CD4-positive, alpha-beta T cell (primary cell): ENCODE measurements at places on chromosomes 2 and 18.

GRCh38 chr2:105100046-105100840, 62.4 kb downstream of the MRPS9 start:
- no peaks in the 10 kb centered on the region for H3K4me1 ChIP-seq
- no peaks in the 10 kb centered on the region for H3K27me3 ChIP-seq
- peaks cover 50% of the 10 kb centered on the region for H3K36me3 ChIP-seq
- DNase-seq: no peak
- no peak overlapping the region for H3K4me3 ChIP-seq

- no peak for DNase-seq
- no peaks in the 10 kb centered on the region for H3K27me3 ChIP-seq
- no peak overlapping the region for H3K27ac ChIP-seq
These were observed 339.8 kb downstream of the ZEB2 start for GRCh38 chr2:144180131-144180530.

DNA sequence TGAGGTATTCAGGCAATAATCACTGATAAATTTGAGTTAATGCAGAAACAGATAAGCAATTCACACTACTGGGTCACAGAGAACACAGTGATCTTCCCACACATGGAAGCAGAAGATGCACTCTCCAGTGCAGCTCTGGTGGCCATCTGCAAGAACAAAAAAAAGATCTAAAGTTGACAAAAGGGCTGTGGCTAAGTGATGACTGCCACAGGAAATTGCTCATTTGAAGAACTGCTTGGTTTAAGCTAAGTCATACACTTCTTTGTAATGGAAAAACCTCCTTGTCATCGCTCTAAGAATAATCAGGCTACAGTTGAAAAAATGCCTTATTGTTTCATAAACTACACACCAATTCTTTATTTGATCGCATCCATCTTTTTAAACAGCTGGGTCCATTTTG, 115.1 kb downstream of the DTNB start:
- H3K27ac ChIP-seq: no peak overlapping the region
- H3K4me1 ChIP-seq: peaks cover 8% of the 10 kb centered on the region
- H3K27me3 ChIP-seq: no peaks in the 10 kb centered on the region
- H3K4me3 ChIP-seq: no peak overlapping the region
- peak; percentile 20 for DNase-seq

DNA sequence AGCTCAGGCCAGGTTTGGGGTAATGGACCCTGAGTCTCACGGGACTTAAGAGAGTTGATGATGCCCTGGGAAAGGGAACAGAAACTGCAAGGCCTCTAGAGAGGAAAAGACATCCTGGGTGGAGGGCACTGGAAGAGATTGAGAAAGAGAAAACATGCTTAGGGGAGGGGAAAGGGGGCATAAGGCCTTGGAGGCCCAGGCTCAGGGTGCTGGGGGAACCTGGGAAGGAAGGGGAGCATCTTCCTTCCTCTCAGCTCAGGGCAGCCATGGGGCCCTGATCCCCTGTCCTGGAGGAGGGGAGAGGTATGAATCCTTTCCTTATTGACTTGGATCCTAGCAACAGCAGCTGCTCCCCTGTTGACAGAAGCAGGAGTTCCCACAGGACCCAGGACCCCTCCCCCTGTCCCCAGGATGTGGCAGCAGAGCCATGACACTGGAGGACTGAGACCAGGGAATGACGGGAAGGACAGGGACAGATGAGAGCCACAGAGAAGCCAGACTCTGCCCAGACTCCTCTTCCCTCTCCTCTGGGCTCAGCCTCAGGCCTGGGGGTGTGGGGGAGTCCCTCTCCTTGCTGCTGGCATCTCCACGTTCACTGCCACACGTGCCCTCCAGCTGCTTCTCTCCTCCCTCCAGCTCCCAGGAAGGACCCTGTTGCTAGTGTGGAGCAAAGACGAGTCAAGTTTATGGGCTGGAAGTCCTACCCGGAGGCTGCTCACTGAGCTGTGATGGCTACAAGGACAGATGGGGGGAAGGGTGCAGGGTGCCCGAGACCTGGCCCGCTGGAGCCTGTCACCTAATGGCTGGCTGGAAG, 815 bp downstream of the GPBAR1 start:
- no peak overlapping the region for H3K4me3 ChIP-seq
- H3K36me3 ChIP-seq: peaks cover 38% of the 10 kb centered on the region

DNA sequence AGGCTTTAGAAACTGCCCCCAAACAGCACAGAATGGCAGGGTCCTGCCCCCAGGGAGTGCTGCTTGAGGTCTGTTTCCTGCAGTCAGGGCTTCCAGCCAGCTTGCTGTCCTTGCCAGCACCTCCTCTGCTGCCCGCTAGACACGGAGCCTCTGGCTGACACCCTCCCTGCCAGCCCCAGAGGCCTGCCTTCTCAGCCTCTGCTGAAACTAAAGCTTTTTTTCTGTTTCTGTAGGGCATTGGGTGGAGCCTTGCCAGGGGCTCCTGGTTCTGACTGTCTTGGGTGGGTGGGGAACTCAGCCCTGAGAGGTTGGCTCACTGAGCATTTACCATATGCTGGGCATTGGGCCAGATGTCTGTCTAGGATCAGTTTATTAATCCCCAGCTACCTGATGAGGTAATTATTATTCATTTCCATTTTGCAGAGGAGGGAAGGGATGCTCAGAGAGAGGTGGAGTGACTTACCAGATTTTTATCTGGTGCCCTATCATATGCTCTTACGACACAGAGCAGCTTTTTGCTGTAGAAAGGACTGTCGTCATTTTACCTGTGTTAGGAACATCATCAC, 35.4 kb downstream of the INPP4A start:
- H3K4me1 ChIP-seq: peaks cover 97% of the 10 kb centered on the region
- DNase-seq: no peak
- peaks cover 12% of the 10 kb centered on the region for H3K36me3 ChIP-seq
- H3K4me3 ChIP-seq: no peak overlapping the region
- H3K27ac ChIP-seq: peak overlapping the region; percentile 69

DNA sequence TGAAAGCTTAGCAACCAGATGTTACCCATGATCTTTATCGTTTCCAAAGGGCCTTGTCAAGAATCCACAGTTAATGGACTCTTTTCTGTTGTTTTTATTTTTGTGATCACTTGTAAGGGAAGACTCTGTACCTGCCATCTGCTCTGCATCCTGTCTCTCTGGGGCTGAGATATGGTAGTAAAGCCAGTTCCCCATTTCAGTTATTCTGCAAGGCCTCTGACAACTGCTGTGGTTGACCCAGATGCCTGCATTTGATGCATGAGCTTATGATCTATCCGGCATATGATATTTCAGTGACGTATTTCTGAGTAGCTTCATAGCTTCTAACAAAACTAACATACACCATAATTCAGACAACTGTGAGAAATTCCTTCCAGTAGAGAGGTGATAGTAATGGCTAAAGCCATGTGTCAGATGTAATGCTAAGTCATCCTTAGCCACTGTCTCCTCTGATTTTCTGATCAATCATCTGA, 105.1 kb downstream of the TPO start:
- H3K27ac ChIP-seq: peak overlapping the region; percentile 14
- no peaks in the 10 kb centered on the region for H3K27me3 ChIP-seq
- peak; percentile 30 for DNase-seq
- no peaks in the 10 kb centered on the region for H3K36me3 ChIP-seq

GRCh38 chr2:156405586-156405985, 30.6 kb upstream of the GPD2 start:
- no peaks in the 10 kb centered on the region for H3K36me3 ChIP-seq
- no peak for DNase-seq
- H3K4me3 ChIP-seq: no peak overlapping the region
- no peak overlapping the region for H3K27ac ChIP-seq

GRCh38 chr2:48126162-48126561, 219.9 kb upstream of the FBXO11 start:
- no peak overlapping the region for H3K27ac ChIP-seq
- no peak for DNase-seq
- peaks cover 4% of the 10 kb centered on the region for H3K4me1 ChIP-seq
- no peaks in the 10 kb centered on the region for H3K27me3 ChIP-seq

DNA sequence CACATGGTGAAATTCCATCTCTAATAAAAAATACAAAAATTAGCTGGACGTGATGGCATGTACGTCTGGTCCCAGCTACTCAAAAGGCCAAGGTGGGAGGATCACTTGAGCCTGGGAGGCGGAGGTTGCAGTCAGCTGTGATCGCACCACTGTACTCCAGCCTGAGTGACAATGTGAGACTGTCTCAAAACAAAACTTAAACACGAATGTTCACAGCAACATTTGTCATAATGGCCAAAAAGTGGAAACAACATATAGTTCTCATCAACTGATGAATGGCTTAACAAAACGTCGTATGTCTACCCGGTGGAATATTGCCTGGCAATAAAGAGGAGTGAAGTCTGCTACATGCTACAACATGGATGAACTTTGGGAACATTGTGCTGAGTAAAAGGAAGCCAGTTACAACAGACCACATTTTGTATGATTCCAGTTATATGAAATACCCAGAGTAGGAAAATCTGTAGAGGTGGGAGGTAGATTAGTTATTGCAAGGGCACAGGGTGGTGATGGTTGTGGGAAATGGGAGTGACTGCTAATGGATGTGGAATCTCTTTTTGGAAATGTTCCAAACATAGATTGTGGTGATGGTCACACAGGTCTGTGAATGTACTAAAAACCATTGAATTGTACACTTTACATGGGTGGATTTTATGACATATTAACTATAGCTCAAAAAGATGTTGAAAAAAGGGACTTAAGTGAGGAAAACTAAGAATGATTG, 478.2 kb downstream of the PTPRM start:
- H3K36me3 ChIP-seq: no peaks in the 10 kb centered on the region
- no peak overlapping the region for H3K4me3 ChIP-seq
- H3K27me3 ChIP-seq: no peaks in the 10 kb centered on the region
- no peak overlapping the region for H3K27ac ChIP-seq
- DNase-seq: no peak
- H3K4me1 ChIP-seq: no peaks in the 10 kb centered on the region

GRCh38 chr2:12884713-12885282, 168.1 kb downstream of the TRIB2 start:
- H3K27ac ChIP-seq: no peak overlapping the region
- no peaks in the 10 kb centered on the region for H3K36me3 ChIP-seq
- no peaks in the 10 kb centered on the region for H3K4me1 ChIP-seq
- no peak for DNase-seq

- H3K27me3 ChIP-seq: peaks cover 6% of the 10 kb centered on the region
- no peaks in the 10 kb centered on the region for H3K4me1 ChIP-seq
- no peaks in the 10 kb centered on the region for H3K36me3 ChIP-seq
- DNase-seq: no peak
- H3K27ac ChIP-seq: no peak overlapping the region
These were observed 19.6 kb upstream of the MSTN start for GRCh38 chr2:190082118-190082517.

GRCh38 chr2:206115026-206115578, 29.1 kb upstream of the INO80D start:
- no peak overlapping the region for H3K4me3 ChIP-seq
- H3K27ac ChIP-seq: no peak overlapping the region
- H3K4me1 ChIP-seq: no peaks in the 10 kb centered on the region
- no peak for DNase-seq

DNA sequence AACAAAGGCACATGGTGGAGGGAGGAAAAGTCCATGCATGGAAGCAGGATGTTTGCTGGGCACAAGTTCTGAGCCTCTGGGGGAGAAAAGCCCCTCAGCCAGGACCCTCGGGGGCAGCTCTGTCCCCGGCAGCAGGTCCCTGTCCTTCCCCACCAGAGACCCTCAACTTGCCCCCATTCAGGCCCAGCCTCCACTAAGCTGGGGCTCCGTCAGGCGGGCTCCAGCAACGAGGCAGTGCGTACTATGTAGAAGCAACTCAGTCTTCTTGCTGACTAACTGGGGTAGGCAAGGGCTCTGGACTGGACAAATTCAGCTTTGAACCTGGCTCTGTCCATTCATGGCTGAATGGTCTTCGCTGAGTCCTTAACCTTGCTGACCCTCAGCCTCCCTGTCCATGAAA, 23.0 kb downstream of the CFAP65 start:
- no peak overlapping the region for H3K27ac ChIP-seq
- peaks cover 2% of the 10 kb centered on the region for H3K27me3 ChIP-seq
- H3K4me3 ChIP-seq: no peak overlapping the region
- H3K4me1 ChIP-seq: no peaks in the 10 kb centered on the region
- DNase-seq: no peak

GRCh38 chr2:20666005-20666303, 990 bp upstream of the GDF7 start:
- H3K27me3 ChIP-seq: peaks cover 82% of the 10 kb centered on the region
- DNase-seq: no peak
- no peaks in the 10 kb centered on the region for H3K36me3 ChIP-seq
- H3K4me3 ChIP-seq: peak overlapping the region; percentile 44

DNA sequence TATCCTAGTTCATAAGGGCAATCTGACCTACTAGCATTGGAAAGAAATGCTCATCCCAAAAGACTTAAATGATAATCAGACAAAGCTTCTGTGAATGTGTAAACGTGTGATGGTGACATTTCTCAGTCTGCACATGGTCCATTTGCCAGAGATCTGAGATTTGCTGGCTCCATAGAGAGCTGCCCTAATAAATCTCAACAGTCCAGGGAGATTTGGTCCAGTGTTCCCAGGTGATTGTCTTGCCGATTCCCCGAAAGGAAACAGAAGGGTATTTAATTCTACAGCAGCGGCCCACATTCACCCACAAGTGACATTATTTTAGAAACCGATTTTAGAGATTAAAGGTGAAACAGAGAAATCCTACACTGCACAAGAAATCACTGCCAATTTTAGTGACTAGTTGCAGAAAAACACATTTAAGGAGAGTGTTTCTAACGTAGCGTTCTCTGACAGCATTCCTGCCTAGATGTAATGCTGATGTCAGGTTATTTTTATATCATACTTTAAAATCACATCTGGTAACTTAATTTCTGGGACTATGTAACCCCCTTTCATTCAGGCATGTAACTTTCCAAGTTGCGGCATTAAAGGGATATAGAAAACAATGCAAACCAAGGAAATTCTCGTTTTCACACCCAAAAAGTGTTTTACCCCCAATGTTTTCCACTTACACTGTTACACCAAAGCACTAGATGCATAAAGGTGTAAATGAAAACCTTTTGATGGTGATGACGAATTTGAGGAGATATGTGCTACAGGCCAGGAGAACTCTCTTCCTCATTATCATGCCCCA, 231.9 kb upstream of the FN1 start:
- no peaks in the 10 kb centered on the region for H3K36me3 ChIP-seq
- no peak for DNase-seq
- no peak overlapping the region for H3K27ac ChIP-seq
- no peaks in the 10 kb centered on the region for H3K4me1 ChIP-seq
- H3K27me3 ChIP-seq: no peaks in the 10 kb centered on the region
- no peak overlapping the region for H3K4me3 ChIP-seq

GRCh38 chr18:32391126-32391525, 79.6 kb downstream of the GAREM1 start:
- no peaks in the 10 kb centered on the region for H3K36me3 ChIP-seq
- no peaks in the 10 kb centered on the region for H3K4me1 ChIP-seq
- no peak overlapping the region for H3K4me3 ChIP-seq
- no peak overlapping the region for H3K27ac ChIP-seq

- no peaks in the 10 kb centered on the region for H3K4me1 ChIP-seq
- no peak overlapping the region for H3K27ac ChIP-seq
- DNase-seq: no peak
- H3K4me3 ChIP-seq: no peak overlapping the region
- no peaks in the 10 kb centered on the region for H3K27me3 ChIP-seq
- no peaks in the 10 kb centered on the region for H3K36me3 ChIP-seq
These were observed 46.5 kb downstream of the AQP4 start for GRCh38 chr18:26819046-26819445.
